Astrocyte of the spinal cord (primary cell): ENCODE measurements at places on chromosomes 11 and 22.
A peak's percentile ranks its signal among the peaks of the same experiment; 100 is the strongest.

DNA sequence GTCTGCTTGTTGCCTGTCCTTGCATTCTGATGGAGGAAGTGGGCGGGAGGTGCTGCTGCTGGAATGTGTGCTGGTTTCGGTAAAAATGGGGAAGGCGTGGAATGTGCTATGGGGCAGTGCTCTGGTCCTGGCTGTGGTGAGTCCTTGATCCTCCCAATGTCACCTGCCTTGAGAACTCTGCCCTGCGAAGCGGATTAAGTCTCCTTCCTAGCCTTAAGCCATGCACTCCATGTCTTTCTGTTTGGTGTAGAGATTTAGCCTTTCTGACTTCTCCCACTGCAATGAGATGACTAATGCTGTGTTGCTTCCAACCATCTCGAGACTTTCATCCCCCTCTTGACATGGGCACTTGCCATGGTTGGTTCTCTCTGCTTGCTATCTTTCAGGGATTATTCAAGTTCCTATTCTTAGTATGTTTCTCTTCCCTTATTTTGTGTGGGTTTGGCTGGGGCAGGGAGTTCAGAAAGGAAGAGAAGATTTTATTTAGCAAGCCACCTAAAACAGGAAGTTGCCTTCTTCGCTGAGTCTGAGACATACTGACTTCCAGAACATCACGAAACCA, 687.9 kb downstream of the NTM start:
- peak; percentile 51 for DNase-seq

DNA sequence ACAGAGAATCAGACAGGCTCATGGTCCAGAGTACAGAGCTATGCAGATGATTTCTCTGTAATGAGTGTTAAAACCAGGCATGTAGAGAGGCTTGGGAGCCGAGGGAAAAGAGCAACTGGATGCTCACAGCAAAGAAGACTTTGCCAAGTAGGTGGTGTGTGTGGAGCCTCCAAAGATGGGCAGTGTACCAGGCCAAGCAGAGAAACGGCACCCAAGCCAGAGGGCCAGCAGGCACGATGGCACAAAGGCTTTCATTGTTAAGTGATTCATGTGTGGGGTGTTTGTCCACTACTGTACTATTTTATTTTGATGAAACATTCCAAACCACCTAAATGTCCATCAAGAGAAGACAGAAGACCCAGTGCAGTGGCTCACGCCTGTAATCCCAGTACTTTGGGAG, 11.1 kb downstream of the RANGAP1 start:
- no peak for DNase-seq

DNA sequence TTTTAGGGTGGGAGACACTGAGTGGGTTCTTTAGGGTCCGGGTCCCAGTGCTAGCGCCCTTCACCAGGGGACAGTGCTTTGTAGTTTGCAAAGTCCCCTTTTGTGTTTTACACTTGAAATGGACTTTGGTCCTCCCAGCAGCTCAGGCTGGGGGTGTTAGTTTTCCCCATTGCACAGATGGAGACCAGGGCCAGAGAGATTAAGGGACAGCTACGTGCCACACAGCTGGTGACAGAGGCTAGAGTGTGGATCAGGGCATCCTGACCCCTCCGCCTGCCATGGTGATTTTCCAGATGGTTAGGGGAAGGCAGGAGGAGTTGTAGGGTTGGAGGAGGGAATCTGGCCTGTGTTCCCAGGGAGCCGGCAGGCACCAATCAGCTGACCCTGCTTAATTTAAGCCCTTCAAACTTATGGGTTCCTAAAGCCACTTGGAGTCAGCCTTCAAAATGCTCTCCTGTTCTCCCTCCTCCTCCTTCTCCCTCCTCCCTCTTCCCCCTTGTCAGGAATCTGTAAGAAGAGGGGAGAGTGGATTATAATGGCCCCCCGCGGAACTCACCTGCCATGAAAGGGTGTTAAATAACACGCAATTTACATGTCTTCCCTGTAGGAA, 22.5 kb upstream of the MPPED1 start:
- DNase-seq = no peak

GRCh38 chr22:36739185-36739584, 35.6 kb upstream of the CACNG2 start:
- no peak for DNase-seq

DNA sequence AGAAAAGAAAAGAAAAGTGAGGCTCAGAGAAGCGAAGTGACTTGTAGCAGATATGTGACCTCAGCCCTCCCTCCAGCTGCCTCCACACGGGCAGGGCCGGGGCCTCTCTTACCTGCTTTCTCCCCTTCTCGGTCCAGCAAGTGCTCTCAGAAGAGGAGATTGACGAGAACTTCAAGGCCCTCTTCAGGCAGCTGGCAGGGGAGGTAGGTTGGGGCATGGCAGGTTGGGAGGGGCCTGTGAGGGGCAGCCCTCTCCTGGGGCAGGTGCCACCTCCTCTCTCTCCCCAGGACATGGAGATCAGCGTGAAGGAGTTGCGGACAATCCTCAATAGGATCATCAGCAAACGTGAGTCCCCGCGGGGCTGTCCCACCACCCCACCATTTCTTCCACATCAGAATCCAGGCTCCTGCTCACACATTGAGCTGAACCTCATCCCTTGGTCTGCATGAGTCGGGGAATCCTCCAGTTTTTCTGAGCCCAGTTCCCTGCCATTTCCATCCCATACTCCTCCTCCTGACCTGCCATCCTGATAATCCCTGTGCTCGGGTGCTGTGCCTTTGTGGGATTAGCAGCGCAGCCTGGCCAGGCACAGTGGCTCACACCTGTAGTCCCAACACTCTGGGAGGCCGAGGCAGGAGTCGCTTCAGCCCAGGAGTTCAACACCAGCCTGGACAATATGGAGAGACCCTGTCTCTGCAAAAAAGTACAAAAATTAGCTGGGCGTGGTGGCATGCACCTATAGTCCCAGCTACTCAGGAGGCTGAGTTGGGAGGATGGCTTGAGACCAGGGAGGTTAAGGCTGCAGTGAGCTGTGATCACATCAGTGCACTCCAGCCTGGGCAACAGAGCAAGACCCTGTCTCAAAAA, 26.4 kb downstream of the CAPN1 start:
- DNase-seq = no peak

DNA sequence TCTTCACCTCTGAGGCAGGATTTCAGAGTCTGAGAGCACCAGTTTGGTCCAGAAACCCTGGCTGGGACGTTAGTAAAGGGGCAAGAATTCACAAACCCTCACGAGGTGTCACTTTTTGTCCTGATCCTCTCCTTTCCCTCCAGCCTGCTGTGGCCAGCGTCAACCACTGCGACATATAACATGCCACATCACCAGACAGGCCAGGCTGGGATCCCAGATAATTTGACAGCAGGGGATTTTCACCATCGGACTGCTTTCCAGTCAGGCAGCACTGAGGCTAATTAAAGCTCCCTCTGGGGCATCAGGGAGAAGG, 36.8 kb upstream of the RBFOX2 start:
- no peak for DNase-seq

DNA sequence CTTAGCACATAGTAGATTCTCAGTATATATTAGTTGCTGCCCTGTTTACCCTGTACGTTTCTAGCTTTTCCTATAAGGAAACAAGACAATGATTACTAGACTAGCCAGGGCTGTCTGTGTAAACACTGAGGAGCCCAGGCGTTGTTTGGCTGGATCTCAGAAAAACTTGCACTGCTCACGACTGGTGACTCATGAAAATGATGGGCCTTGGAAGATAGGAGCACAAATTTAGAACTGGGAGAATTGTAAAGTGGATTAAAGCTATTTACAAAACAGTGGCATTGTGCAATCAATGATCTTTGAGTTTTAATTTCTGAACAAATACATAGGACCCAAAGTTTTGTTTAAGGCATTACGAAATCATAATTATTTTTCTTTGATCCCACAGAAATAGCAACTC, 276.9 kb downstream of the FAM76B start:
- peak; percentile 83 for DNase-seq

DNA sequence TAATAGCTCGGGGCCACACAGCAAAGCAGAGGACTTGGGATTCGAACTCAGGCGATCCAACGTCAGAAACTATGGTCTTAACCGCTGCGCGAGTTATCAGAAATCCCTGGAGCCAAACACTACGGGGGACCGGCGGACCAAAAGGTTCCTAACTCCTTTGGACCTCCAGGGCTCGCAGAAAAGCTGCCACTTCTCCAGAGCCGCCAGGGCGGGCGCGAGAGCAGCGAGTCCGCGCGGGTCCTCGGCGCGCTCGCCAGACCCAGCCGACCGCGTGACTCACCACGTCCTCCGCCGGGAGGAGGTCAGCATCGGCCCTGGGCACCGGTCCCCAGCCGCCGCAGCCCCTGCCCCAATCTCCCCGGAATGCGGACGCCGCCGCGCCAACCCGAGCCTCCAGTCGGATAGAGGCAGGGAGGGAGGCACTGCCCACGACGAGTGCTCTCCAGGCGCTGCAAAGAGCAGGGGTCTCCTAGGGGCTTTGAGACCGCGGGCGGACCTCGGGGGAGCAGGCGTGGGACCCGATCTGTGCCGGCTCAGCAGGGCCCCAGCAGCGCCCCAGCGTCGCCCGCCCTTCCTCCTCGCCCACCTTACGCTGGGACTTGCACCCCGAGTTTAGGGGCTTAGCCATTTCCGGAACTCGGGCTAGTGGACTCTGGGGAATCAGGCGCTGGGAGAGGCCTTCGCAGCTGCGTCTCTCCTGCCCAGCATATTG, 6.2 kb upstream of the ALX4 start:
- DNase-seq = no peak

DNA sequence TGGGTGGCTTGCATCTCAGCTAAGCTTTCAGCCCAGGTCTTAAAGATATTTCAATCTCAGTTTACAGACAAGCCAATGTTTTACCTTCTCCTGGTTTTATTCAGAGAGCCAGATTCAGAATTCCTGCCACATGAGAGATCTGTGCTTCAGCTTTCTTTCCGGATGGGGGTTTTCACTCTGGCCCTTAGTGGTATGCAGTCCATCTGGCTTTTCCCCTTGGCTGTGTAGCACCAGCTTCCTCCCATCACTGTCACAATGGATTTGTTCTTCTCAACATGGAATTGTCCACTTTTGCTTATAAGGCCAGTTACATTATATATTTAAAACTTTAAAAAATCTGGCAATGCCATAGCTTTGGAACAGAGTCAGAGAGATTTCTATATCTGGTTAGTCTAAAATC, 303.9 kb downstream of the ETS1 start:
- DNase-seq = no peak

- DNase-seq = no peak
Observed at GRCh38 chr22:49599039-49599438, 228.6 kb downstream of the BRD1 start.
